Activated CD8-positive, alpha-beta T cell treated with anti-CD3 and anti-CD28 coated beads, Interleukin-2, amount 10 ng/mL, durations not matched to agents 7 days and 5 days (primary cell): ENCODE measurements at places on chromosomes 7 and 10. TPM values are rescaled to one million over a fixed set of nuclear protein-coding genes. Genes with fewer than 3 reads are reported as not detected.

DBNL gene
- 165 TPM for total RNA-seq

PIP gene
- not detected for total RNA-seq

CPA2 gene
- total RNA-seq, result not detected

STK32C gene
- 21.1 TPM for total RNA-seq

DNA sequence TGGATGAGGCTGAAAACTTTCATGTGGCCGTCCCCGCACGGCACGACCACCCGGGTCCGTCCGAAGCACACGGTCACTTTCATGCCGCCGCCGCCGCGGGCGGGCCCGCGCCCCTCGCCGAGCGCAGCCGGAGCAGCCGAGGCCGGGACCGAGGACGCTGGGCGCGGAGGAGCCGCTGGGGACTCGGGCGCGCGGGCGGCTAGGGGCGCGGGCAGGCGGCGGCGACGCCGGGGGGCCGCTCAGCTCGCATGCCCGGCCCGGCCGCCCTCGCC lies 247 bp downstream of the PARD3 start:
- no peak for DNase-seq
- no peak overlapping the region for H3K4me3 ChIP-seq
- H3K4me1 ChIP-seq, result peaks cover 6% of the 10 kb centered on the region
- peaks cover 2% of the 10 kb centered on the region for H3K36me3 ChIP-seq
- no peak overlapping the region for H3K27ac ChIP-seq

- H3K4me3 ChIP-seq, result no peak overlapping the region
- DNase-seq, result no peak
- no peaks in the 10 kb centered on the region for H3K27me3 ChIP-seq
- peaks cover 27% of the 10 kb centered on the region for H3K4me1 ChIP-seq
These were observed 4.1 kb downstream of the SSBP1 start for GRCh38 chr7:141742229-141742628.

GRCh38 chr10:85548034-85548433 lies 818.6 kb downstream of the GRID1 start:
- H3K4me3 ChIP-seq, result no peak overlapping the region
- H3K4me1 ChIP-seq, result no peaks in the 10 kb centered on the region
- H3K27me3 ChIP-seq, result peaks cover 7% of the 10 kb centered on the region
- no peaks in the 10 kb centered on the region for H3K36me3 ChIP-seq
- H3K27ac ChIP-seq, result no peak overlapping the region
- DNase-seq, result peak; percentile 21

- no peak for DNase-seq
- H3K27me3 ChIP-seq, result no peaks in the 10 kb centered on the region
- no peak overlapping the region for H3K4me3 ChIP-seq
- no peaks in the 10 kb centered on the region for H3K36me3 ChIP-seq
These were observed 406.1 kb upstream of the AUTS2 start for GRCh38 chr7:69192134-69192533.
